ENCODE measurements at places on chromosomes 2 and 18.

DNA sequence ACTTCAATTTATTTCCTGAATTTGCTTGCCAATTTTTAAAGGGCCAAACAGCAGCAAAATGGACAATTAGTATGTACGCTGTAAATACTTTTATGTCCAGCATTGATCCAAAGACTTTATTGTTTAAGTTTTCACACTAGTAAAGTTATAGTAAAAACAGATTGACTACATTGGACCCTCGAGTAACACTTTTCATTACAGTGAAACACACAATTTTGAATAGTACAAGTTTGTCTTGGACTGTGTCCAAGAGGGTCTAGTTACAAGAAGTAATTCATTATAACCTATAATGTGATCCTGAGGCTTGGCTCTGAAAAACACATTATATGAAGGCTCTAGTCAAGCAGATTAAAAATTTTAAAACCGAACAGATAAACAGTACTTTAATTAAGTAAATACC lies 11.4 kb upstream of the RBBP8 start:
- no peak for DNase-seq

DNA sequence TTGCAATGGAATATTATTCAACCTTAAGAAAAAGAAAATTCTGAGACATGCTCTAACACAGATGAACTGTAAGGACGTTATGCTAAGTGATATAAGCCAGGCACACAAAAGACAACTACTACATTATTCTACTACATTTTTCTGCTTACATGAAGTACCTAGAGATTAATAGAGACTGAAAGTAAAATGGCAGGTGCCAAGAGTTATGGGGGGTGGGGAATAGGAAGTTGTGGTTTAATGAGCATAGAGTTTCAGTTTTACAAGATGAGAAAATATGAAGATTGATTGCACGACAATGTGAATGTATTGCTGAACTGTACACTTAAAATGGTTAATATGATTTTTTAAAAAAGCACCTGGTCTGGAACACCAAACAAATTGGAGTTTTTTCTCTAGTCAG lies 1231.6 kb upstream of the DDX18 start:
- no peak for DNase-seq

GRCh38 chr18:79958981-79959380 lies 5.5 kb upstream of the HSBP1L1 start:
- no peak for DNase-seq

DNA sequence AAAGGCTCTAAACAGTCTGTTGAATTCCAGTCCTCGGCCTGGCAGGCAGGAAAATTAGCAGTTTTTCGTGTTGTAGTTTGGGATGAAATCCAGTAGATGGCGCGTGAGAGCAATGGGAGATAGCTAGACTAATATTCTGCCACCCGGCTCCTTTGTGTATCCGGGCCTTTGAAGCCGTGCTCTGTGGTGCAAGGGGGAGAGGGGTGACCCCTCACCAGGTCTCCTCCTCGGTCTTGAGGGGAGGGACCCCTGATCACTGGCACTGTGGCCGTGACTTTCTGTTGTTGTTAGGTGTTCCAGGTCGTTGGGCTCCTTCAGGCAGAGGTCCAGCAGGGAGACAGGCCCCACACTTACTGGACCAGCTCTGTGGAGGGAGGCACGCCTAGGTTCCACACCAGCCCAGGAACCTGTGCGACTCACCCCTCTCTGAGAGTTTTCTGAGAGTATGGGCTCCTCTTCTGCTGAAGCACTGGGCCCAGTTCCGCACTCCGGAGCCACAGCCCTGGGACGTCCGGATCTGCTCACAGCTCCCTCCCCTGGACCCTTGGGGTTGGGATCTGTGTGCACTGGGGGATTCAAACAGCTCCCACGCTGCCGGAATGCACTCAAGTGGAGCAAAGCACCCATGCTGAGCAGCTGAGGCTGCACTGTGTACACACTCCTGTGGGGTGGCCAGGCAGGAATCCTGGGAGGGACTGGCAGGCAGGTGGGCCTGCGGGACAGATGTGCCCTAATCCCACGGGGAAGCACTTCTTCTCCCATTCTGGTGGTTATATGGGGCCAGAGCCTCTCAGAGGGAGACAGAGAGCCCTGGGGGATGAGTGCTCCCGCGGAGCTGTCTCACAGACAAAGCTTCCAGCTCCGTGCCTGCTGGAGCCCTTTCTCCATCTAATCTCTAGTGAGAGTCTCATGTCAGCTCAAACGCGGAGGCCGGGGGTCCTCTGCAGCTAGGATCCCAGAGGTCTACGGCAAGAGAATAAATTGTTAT lies 8.8 kb downstream of the GKN2 start:
- DNase-seq = peak; percentile 55

- DNase-seq = no peak
Observed at GRCh38 chr2:171479154-171479814, 43.0 kb upstream of the CYBRD1 start.

GRCh38 chr18:12388442-12388841 lies 11.4 kb upstream of the AFG3L2 start:
- DNase-seq = no peak

DNA sequence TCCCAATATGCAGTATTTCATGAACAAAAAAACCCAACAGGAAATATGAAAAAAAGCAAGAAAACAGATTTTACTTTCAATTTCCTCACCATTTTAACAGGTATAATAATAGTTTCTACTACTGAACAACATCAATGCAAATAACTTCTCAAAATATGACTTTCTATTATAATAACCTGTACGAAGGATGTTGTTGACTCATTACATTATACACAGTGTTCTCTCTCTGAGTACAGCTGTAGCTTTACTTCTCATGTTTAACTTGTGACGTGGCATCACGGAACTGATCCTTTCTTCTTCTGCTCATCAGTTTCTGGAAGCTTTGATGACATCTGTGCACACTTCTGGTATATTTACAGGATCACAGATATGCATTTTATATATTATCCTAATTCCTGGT lies 40.0 kb downstream of the FAM228A start:
- no peak for DNase-seq

DNA sequence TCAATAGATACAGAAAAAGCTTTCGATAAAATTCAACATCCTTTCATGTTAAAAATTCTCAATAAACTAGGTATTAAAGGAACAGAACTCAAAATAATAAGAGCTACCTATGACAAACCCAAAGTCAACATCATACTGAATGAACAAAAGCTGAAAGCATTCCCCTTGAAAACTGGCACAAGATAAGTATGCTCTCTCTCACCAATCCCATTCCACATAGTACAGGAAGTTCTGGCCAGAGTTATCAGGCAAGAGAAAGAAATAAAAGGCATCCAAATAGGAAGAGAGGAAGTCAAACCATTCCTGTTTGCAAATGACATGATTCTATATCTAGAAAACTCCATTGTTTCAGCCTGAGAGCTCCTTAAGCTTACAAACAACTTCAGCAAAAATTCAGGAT lies 1145.8 kb upstream of the DDX18 start:
- no peak for DNase-seq

DNA sequence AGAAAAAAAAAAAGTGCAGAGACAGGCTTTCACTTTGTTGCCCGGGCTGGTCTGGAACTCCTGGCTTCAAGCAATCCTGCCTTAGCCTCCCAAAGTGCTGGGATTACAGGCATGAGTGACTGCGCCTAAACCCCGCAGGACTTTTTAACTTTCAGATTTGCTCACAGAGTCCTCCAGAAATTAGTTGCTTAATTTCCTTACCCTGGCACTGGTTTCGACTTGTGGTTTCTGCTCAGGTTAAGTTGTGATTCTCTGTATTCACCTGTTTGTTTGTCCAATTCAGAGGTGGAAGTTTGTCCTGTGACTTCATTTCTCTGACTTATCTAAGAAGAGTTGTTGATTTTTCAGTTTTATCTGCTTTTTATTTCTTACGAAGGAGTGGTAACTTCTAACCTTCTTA lies 238.1 kb downstream of the TMEM182 start:
- DNase-seq = no peak

DNA sequence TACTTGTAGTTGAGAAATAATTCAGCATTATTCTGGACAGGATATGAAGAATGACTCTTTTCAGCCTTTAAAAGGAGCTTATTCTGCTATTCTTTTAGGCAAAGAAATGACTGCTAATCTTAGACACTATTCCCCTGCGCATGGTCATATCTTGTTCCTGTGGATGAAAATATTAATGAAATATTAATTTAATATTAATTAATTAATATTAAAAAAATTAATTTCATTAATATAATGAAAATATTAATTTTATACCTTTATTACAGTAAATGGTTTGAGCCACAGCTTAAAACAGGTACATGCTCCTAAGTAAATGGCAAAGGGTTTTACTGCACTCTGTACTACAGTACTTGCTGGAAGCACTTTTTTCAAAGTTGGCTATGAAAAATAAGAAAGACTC lies 890.1 kb upstream of the PIK3C3 start:
- DNase-seq = no peak

DNA sequence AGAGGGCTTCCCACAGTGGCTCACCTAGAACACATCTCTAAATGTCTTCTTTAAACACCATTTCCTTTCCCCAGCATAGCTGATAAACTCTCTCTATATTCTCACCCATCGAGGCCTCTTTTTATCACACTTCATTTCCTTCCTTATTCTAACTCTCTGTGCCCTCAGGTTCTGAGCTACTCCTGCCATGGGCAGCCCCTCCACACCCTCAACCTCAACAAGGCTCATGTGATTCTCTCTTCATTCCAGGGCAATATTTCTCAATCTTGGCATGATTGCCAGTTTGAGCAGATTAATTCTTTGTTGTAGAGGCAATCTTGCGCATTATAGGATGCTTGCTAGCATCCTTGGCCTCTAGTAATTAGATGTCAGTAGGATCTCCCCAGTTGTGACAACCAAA lies 999.1 kb downstream of the TSN start:
- DNase-seq = no peak

DNA sequence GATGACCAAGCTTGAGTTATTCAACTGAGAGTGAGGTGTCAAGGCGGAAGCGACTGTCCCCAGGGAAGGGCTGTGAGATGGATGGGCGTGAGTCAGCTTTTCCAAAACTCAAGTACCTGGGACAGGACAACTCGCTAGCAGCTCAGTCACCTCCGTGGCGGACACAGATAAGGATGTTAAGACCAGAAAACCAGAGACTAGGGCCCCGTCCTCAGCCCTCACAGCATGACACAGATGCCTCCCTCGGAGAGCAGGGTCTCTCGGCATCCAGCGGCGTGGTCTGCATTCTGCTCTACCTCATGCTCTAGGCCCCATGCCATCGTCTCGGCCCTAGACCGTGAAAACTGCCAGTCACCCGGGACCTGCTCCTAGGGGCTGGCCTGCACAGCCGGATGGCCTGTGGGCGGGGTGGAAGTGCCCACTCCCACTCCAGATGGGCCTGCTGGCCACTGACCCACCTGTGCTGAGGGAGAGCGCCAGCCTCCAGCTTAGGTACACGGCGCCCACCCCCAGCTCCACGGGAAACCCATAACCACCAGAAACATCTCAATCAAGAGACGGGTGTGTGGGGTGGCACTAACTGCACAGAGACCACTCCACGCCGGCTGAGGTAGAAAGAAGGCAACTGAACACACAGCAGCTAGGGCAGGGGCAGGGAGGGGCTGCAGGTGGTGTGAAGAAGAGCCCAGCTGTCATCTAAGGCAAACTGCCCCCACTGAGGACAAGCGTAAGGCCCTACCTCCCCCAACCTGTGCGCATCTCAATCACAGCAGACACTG lies 39.8 kb downstream of the ANO7 start:
- DNase-seq = no peak

DNA sequence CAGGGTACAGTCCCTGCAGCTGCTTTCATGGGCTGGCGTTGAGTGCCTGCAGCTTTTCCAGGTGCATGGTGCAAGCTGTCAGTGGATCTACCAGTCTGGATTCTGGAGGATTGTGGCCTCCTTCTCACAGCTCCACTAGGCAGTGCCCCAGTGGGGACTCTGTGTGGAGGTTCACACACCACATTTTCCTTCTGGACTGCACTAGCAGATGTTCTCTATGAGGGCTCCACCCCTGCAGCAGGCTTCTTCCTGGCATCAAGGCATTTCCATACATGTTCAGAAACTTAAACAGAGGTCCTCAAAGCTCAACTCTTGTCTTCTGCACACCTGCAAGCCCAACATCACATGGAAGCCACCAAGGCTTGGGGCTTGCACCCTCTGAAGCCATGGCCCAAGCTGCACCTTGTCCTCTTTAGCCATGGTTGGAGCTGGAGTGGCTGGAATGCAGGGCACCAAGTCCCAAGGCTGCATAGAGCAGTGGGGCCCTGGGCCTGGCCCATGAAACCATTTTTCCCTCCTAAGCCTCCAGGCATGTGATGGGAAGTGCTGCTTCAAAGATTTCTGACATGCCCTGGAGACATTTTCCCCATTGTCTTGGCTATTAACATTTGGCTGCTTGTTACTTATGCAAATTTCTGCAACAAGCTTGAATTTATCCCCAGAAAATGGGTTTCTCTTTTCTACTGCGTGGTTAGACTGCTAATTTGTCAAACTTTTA lies 250.2 kb upstream of the COPS8 start:
- DNase-seq = no peak

GRCh38 chr2:199973703-199974102 lies 18.3 kb downstream of the MAIP1 start:
- DNase-seq = peak; percentile 74

DNA sequence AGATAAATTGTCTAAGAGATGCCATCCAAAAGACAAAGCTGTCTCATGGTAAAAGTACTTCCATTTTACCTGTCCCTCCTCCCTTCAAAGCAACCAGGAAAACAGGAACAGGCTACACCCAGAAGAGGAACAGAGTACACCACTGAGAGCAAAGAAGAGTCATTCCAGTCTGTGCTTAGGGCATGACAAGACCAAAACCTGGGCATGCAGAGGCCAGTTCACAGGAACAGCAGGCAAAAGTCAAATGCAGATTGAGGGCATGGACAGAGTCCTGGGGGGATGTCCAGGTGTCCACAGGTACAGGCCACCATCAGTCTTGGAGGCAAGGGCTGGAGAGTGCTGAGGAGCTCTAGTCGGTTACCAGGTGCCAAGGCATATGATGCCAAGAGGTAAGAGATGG lies 23.7 kb downstream of the PLEK start:
- DNase-seq = no peak

DNA sequence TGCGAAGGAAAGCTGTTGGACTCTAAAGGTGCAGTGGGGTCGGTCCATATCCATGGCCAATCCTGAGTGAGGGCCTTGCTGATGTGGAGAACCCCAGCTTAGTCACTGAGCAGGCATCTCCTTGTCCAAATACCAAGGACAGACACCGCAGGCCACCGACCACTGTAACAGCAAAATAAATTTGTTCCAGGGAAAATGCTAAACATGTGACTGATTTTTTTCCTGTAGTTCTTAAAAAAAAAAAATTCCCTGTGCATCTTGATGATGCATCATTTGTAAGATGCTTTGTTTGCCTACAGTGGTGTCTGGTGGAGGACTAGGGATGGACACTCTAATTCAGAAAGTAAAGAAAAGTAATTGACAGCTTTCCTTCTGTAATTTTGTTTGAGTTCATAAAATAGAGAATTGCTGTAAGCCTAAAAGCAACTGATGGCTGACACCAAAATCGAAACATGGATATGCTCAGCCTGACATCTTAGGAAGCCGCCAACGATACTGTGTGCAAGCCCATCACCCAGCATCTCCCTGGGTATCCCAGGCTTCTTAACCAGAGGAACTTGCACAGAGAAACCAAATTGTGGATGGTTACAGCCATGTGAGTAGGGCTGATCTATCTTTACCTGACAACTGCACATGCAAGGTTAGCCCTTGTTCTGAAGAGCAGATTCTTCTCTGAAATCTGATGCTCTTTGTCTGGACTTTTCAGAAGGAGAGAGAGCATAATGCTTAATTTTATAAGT lies 188.6 kb downstream of the ARL4C start:
- DNase-seq = peak; percentile 28

Data from AG10803 (cell line).